ENCODE measurements at places on chromosomes 1 and 21.

GRCh38 chr1:206905295-206906164, 8.3 kb downstream of the IL24 start:
- no peak for DNase-seq

- DNase-seq, result no peak
Measured at GRCh38 chr1:38671221-38671620, 188.4 kb downstream of the RRAGC start.

- DNase-seq, result peak; percentile 80
Measured at GRCh38 chr1:11473491-11474034, 5.4 kb upstream of the DISP3 start.

GRCh38 chr1:89566761-89567174, 42.1 kb downstream of the LRRC8B start:
- DNase-seq, result peak; percentile 50

DNA sequence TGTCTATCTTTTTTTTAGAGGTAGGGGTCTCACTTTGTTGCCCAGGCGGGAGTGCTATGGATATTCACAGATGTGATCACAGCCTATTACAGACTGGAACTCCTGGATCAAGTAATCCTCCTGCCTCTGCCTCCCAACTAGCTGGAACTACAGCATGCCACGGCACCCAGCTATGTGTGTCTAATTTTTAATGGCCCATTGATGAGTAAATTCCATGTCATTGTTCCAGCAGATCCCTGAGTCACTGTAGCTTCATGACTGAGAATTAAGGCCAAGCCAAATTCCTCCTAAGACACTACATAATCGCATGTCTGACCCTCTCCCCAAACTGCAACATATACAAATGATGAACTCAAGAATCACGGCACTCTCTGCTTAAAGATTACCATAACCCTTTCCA, 84.2 kb upstream of the RGS2 start:
- DNase-seq, result no peak

Data from GM23338 (cell line).